Retina (tissue), 1 donor: ENCODE measurements at places on chromosomes 11 and 22.
A peak's percentile ranks its signal among the peaks of the same experiment; 100 is the strongest.

DNA sequence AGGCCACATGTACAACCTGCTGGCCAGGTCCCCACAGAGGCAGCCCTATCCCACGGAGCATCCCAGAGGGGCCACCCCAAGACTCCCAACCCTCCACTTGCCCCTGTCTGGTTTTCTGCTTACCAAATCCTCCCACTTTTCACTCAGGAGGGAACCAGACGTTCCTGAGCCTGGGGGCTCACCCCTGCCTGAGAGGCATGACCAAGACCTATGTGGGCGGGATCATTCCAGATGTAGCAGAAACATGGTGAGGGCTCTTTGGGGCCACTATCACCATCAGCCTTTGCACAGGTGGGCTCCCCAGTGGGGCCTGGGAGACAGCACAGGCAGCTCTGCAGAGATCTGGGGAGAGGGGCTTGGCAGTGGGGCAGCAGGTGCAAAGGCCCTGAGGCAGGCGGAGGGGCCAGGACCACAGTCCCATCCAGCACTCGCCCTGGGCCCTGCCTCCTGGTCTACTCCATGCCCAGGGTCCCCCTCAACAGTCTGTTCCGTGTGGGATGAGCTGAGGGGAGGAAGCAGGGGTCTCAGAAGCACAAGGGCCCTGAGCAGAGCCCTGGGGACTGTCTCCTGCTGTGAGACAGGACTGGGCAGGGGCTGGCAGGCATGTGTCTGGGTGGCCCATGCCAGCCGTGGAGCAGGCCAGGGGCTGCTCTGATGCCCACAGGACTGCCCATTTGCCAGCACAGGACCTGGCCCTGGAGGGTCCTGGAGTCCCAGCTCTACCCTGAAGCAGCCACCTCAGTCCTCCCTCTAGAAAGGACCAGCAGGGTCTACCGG lies 9.4 kb downstream of the PIM3 start:
- DNase-seq: no peak

DNA sequence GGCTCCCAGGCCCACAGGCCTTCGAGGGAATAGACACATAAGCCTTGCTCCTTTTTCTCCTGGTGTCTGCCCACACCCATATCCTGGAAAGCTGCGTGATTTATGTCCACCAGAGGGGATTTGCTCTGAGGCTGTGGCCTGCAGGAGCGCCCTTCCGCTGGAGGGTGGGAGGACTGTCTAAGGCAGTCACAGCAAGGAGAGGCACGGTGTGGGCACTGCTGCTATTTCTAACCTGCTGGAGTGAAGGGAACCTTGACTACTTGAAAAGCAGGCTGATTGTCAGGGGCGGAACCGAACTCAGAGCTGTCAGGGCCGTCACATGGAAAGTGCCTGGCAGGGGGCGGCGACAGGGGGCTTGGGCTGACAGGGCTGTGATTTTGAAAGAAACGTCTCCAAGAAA lies 3.7 kb downstream of the UPB1 start:
- DNase-seq: no peak

DNA sequence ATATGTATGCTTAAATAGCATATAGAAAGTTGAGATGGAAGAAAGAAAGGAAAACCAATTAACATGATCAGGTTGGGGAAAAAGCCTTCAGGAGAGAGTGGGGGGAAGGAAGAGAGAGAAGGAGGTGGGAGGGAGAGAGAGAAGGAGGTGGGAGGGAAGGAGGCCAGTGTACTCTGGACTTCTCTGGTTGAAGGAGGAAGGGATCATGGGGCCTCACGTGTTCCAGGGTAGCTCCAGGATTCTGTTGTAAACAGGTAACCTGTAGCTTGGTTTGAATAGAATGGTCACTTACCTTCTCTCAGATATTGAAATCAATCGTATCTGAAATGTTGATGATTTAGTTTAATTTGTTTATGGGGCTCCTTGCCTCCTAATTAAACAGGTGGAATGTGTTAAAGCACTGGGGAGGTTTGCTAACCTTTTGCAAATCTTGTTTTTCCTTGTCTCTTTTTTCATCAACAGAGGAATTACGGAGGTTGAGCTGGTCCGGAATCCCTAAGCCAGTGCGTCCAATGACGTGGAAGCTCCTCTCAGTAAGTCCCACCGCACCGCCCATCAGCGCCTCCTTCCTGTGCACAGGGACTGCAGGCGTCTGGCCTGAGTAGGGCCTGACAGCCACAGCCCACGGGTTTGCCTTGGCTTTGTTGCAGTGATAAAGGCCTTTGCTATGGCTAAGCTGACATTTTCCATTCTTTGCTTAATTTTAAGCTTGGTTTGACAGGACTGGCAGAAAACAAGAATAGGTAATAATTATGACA lies 115.9 kb downstream of the TBC1D22A start:
- no peak for DNase-seq

DNA sequence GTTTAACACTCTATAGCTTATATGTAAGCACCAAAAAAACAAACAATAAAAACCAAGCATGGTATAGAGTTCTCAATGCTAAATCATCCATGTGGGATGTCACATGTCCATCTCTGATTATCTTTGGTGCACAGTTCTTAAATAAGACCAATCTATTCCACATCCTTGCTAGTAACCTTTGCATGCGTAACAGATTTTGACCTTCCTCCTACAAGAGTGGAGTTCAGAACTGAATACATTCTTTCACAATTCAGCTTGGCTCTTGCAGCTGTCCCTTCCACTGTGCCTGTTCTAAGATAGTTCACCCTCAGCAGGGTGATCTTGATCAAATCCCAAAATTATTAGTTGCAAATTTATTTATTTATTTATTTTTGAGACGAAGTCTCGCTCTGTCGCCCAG lies 21.1 kb downstream of the PRR14L start:
- DNase-seq: no peak

GRCh38 chr11:46857666-46858065 lies 11.6 kb upstream of the CKAP5 start:
- no peak for DNase-seq

DNA sequence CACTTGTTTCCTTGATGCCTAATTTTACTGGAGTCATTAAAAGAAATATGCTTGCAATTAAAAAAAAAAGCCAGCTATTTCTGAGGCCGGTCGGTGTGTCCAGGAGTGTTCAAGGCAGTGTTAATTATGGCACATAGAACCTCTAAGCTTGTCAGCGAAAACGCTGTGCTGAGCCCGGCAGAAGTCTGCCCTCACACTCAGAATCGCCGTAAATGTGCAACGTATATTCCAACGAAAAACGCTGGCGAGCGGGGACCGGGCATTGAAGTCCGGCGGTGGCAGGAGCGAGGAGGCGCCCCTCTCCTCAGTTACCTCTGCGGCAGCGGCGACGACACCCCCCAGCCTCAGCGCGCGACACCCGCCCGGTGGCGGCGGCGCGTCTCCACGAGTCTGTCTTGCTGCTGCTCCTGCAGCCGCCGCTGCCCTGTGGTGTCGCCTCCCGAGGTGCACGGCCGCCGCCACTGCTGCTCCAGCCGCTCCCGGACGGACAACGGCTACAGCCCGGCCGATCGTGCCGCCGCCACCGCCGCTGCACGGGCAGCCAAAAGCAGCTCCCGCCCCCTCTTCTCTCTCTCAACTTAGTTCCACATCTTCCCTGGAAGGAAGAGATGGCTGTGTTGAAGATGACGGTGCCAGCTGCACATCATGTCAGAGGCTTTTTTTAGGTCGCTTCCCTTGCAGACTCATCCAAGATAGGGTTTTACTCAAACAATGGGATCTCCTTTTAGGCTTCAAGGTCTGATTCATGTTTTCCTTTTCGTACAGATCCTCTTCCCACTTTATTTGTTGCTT lies 56.0 kb downstream of the JAM3 start:
- peak; percentile 90 for DNase-seq

- no peak for DNase-seq
Measured at GRCh38 chr11:7523416-7524210, 9.8 kb downstream of the PPFIBP2 start.

GRCh38 chr11:76048763-76049162 lies 157.5 kb downstream of the WNT11 start:
- peak; percentile 37 for DNase-seq

DNA sequence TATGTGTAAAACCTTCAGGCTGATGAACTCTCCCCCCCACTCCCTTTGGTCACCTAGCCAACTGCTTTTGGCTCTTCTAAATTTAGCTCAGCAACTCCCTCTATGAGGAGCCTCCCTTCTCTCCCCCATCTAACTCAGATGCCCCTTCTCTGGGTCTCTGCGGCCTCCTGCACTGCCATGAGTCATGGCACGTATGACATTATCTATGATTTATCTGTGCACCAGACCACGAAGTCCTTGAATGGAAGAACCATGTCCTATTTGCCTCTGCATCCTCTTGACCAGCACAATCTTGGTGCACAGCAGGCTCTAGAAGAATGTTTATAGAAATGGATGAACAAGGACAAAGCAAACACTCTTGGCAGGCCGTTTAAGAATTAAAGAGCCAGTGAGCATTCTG lies 46.0 kb downstream of the RPL27A start:
- DNase-seq: peak; percentile 47

- no peak for DNase-seq
Measured at GRCh38 chr22:21970800-21971617, 11.6 kb downstream of the TOP3B start.

DNA sequence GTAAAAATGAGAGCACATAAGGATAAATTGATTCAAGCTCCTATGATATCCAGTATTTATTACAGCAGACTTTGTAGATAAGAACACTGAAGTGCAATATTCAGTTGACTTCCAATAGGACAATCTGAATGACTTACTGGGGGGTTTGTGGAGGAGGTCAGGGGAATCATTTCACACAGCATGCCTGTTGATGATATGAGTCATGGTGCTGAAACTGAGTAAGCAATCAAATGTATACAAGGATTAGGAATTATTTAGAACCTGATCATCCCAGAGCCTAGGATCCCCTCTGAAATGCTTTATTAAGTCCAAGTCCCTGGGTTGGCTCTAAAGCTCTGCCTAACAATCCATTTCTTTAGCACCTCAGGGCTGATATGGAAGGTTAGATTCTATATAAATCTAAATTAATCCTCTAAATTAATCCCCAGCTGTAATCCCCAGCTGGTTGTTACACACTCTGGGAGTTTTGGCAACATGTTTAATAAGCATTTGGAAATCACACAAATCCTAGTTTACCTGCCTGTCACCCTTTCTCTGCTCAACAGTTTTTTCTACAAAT lies 326.4 kb downstream of the GUCY1A2 start:
- DNase-seq: no peak

DNA sequence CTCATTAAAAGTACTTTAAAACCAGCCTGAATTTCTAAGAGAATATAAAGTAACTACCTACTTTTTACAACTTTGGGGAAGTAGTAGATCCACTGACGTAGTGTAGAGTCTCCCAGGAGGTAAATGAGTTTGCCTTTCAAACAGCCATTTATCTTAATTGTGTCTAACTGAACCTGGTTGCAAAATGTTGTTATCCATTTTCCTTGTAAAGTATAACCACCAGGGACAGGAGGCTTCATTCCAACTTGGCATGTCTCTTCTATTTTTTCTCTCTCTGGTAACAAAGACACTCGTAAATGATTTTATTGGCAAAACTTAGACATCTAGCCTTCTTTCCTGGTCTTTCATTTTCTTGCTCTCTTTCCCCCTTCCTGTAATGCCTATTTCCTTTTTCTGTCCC lies 36.9 kb downstream of the NXPE1 start:
- no peak for DNase-seq

DNA sequence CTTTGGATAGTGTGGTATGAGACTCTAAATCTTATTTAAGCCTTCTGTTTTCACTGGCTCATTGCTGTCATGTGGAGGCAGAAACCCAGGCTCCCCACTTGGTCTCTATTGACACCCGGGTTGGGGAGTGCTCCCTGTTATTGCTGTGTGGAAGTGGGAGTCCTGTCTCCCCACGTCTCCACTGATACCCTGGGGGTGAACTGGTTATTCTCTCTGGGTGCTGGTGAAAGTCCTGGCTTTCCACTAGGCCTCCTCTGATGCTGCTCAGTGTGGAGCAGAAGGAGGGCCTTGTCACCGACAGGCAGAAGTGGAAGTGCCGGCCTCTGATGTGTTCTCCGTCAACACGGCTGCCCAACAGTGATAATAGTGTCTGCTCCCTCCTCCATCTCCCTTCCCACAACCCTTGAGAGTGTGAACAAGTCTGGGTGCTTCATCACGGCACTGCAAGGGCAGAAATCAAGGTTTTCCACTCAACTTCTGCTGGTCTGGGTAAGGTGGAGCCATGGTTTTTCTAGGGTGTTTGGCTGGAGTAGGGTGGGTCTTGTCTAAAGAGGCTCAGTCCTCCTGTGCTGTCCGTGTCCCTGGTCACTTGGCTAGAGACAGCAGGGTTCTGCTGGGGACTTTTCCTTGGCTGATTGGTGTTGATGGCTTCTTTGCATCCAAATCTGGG lies 240.7 kb upstream of the B3GAT1 start:
- DNase-seq: no peak

GRCh38 chr11:57255618-57256017 lies 18.6 kb upstream of the APLNR start:
- DNase-seq: no peak

- DNase-seq: no peak
Measured at GRCh38 chr22:46429325-46429853, 93.9 kb downstream of the TRMU start.

DNA sequence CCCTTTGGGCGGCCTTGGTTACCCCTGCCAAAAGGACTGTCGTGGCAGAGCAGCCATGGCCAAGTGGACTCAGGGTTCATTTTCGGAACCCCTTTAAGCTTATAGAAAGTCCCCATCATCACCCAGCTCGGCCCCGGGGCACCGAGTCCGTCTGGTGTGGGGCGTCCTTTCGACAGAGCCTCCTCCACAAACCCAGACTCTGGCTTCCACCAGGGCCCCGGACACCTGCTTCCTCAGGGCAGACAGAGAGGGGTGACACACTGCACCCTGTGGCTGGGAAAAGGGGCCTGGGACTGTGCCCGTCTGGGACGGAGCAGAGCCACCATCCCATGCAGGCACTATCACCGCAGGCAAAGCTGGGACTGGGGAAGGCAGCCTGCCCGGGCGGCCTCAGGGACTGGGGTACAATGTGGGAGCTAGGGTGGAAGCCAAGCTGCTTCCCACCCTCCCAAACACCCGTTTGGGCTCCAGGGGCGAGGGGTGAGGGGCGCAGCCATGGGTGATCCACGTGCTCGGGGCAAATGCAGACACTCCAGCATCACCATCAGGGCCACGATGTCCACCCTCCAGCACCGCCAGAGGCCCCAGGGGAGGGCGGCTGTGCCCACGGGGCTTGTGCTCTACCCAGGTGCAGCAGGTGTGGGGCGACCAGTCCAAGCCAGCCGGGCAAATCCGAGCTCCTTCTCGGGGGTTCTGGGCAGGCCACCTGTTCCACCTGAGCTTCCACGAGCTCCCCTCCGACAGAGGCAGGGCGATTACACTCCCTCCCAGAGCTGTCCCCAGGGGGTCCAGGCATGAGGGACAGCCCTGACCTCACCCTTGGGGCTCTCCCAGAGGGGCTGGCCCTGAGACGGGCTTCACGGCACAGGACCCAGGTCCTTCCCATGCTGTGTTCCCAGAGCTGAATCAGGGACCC lies 11.7 kb upstream of the MRPL23 start:
- no peak for DNase-seq

GRCh38 chr11:72736452-72737069 lies 15.6 kb downstream of the ARAP1 start:
- no peak for DNase-seq

GRCh38 chr11:123054301-123055065 lies 7.5 kb downstream of the HSPA8 start:
- DNase-seq: peak; percentile 61
